ENCODE measurements at places on chromosomes 6 and 20. TPM values are rescaled to one million over a fixed set of nuclear protein-coding genes. Genes with fewer than 3 reads are reported as not detected.

The IP6K3 gene
- not detected for total RNA-seq

The HLA-DQB1 gene
- 0.51 TPM for total RNA-seq

The LY6G6D gene
- total RNA-seq, result not detected

The SFTA2 gene
- total RNA-seq, result not detected

The IL17F gene
- total RNA-seq, result not detected

The B3GAT2 gene
- total RNA-seq, result 0.29 TPM

DNA sequence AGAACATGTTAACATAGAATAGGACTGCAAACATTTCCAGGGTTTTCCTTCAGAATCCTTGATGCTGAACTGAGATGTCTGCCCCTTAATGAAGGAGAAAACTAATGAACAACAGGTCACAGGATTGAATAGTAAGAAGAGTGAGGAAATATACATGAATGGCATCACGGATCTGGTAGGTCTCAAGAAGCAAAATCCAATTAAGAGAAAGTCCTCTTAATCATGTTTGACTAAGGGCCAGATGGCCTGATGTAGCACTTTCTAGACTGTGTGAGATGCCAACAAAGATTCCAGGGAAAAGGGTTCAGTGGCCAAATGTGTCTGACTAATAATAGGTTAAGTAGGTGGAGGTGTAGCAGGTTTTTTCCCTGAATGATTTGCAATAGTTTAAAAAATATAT, 13.7 kb upstream of the SHPRH start:
- no peak for DNase-seq

- no peak for DNase-seq
These were observed 44.9 kb upstream of the RNF144B start for GRCh38 chr6:18342223-18342622.

- no peak for DNase-seq
These were observed 137.5 kb upstream of the SHLD1 start for GRCh38 chr20:5612581-5613301.

- no peak for DNase-seq
These were observed 54.7 kb downstream of the SLX4IP start for GRCh38 chr20:10489853-10490252.

DNA sequence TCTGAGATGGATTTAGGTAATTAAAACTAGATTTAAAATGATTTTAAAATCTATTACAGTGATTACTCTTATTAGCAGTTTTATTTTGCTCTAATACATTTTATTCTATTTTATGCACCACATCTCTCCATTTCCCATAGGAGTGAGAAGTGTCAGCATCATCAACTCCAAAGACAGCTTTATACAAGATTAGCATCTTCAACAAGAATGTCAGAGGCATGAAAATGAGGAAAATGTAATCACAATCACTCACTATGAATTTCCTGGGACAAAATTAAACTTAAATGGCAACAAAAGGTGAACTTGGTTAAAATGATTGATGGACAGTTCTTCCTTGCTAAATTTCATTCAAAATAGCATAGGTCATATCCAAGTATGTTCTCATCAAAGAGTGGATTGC, 19.8 kb downstream of the HDGFL1 start:
- DNase-seq, result no peak

DNA sequence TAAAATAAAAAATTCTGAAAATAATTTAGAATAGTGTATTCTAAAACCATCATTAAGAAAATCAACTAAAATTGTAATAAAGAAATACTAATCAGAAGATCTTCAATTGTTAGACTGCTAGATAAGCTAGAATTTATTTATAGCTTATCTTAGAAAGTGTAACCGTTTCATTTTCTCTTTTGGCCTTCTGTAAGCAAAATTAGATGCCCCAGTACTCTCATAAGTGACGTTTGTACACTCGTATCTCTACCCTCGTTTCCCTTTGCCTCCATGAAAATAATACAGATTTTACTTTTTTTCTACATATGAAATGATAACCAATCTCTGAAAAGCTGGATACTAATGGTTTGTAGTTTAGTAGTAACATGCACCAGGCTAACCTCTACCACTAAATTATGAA, 19.8 kb downstream of the DSE start:
- no peak for DNase-seq

DNA sequence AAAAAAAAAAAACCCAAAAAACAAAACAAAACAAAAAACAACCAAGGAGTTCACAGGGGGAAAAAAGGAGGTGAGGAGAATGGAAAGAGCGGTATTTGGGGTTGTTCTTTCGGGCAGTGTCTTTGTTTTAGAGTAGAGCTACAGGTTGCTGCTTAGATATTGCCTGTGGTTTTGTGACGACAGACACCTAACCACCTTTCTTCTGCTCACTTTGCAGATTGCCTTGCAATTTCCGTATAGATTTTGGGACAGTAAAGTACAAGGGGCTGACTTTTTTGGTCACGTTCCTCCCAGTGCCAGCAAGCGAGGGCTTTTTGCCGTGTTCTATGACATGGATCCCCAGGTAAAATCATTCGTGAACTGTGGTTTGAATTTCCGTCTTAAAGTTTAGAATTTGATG, 50.9 kb downstream of the DEK start:
- DNase-seq, result no peak

- no peak for DNase-seq
These were observed 19.5 kb downstream of the TFEB start for GRCh38 chr6:41715795-41716515.

GRCh38 chr6:146297815-146298214, 245.8 kb upstream of the RAB32 start:
- DNase-seq, result no peak

DNA sequence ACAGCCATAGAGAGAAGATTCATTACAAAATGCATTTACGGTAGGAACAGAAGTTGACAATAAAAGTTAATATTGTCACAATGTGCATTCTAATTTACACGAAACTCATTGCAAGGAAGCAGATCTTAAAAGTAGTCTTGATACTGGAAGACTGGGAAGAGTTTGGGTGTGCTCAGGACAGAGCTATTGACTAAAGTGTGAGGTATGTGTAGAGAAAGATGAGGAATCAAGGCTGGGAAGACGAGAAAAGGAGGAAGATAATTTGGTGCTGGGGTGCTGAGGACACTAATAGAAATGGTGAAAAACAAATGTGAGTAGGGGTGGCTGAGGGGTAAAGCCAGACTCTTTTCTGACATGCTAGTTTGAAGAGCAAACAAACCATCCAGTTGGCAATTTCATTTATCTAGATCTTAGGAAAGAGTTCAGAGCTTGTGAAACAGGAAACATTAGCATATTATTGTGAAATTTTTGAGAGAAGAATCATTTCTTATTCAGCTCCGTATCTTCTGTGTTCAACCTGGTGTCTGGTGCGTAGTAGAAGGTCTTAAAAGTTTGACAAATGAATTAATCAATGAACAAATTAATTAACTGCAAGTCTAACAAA, 72.7 kb downstream of the ELOVL4 start:
- DNase-seq, result no peak

DNA sequence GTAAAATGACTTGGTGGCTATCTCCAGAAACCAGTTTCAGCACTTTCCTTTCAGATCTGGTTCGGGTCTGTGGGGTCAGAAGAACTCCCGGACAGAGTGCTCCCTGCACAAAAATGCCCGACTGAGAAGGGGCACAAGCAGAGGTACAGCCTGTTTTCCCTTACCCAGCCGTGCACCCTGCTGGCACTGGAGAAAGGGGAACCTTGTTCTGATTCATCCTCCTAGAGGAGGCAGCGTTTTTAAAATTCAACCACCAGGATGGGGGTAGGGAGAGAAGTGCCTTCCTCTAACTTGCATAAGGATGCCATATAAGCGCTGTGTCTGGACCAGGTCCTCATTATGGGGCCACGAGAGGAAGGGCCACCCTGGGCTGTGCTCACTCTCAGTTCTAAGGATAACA, 17.6 kb downstream of the RIMS4 start:
- DNase-seq, result no peak

DNA sequence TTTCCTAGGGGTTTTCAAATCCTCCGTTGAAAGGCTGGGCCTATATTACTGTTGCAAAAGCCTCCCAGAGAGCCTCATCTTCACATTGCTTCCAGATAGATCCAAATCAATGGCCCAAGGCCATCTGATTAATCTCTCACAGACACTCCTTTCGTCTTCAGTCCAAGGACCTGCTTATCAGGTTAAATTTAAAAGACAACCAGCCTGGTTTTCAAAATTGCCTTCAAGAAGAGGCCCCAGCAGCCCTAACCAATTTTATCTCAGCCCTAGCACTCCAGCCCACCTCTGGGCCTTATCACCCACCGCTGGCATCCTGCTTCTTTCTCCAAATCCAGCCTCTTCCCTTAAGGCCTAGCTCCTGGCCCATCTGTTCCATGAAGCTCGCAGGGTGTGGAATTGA, 15.5 kb upstream of the CCND3 start:
- DNase-seq, result no peak

DNA sequence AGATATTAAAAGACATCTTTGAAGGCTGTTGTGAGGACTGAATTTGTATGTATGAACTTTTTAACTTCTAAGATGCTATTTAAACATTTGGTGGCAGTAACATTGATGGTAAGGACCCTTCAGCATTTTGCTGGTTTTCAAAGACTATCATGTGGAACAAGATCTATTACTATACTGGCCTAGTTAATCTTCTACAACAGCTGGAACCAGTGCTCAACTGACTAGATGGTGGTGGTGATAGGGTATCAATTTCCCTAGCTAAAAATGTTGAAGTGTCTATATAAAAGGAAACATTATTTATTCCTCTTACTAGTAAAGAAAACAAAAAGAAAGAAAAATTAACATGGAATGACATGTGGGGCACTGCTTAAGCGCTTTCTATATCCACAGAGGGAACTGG, 195.7 kb downstream of the TASP1 start:
- DNase-seq, result no peak

Measured in Daoy (cell line).